ENCODE measurements at places on chromosomes 4 and X. TPM values are rescaled to one million over a fixed set of nuclear protein-coding genes. Genes with fewer than 3 reads are reported as not detected.

DNA sequence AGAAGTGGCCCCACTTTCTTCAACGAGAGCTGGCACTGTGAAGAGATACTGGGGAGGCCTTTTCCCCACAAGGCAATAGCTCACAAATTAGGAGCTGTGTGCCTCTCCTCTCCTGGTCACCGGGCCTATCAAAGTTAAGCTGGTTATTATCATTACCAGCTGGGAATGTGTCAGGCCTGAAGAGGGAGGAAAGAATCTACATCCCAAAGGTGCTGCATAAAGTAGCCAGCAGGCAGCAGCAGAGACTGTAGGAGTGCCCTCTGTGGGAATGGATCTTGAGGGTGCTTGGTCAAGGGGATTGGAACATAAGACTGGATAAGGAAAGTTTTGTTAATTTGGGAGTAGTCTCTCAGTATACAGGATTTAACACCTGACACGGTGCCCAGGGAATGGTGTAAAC is 9.1 kb upstream of the TMPRSS11D start:
- H3K4me1 ChIP-seq = no peaks in the 10 kb centered on the region
- H3K4me3 ChIP-seq = no peak overlapping the region
- DNase-seq = no peak
- no peaks in the 10 kb centered on the region for H3K36me3 ChIP-seq
- no peak overlapping the region for H3K27ac ChIP-seq

DNA sequence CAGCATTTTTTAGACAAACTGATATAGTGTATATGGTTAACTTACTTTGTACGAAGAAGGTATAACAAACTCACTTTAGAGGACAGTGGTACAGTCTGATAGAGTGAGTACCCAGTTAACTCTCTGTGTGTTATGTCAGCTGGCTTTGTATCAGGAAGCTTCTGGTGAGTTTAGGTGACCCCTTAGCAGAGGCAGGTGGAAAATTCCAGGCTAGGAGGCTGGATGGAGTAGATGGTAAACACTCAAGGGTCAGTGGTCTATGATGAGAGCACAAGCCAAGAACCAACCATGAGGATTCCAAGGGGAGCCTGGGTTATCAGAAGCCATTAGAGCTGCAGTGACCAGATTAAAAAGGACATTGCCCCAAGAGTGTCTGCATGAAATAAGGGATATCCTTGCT is 227.3 kb upstream of the CENPE start:
- H3K27me3 ChIP-seq = no peaks in the 10 kb centered on the region
- H3K4me3 ChIP-seq = no peak overlapping the region
- no peaks in the 10 kb centered on the region for H3K4me1 ChIP-seq
- DNase-seq = no peak
- no peaks in the 10 kb centered on the region for H3K36me3 ChIP-seq

The DCAF8L2 gene
- total RNA-seq = not detected

DNA sequence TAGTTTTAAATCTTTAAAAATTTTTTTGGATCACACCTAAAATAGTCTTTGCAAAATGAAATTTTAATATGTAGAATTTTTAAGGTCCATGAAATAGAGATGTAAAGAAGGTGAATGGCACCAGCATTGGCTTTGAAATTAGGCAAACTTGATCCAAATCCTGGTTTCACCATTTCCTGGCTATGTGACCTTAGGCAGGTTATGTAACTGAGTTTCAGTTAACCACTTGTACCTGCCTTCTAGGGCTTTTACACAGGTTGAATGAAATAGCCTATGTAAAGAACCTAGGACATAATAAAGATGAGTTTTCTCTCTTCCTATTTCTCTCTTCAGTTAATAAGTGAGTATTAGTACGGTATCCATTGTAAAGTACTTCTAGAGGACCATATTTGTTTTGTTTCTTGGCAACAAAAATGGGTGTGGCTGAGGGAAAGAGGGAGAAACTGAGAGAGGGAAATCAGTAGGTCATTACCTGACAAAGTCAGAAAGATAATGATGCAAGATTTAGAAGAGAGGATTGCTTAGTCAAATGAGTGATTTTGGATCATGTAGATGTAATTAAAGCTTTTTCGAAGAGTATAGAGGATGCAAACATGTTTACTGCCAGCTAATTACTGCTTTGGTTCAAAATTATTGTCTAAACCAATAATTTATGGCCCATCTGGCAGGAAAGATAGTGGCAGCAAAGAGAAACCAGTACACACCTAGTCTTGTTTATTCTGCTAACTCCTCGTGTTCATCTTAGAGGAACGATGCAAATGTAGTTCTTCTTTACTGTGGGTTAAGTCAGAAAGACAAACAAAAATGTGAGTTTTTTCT is 81.9 kb downstream of the PDLIM5 start:
- H3K4me1 ChIP-seq = peaks cover 9% of the 10 kb centered on the region
- DNase-seq = no peak
- no peaks in the 10 kb centered on the region for H3K27me3 ChIP-seq
- H3K27ac ChIP-seq = peak overlapping the region; percentile 28

Data from aorta (tissue), 5 donors.